Omental fat pad (tissue), 4 donors: ENCODE measurements at places on chromosomes 6 and 20.
A peak's percentile ranks its signal among the peaks of the same experiment; 100 is the strongest.

DNA sequence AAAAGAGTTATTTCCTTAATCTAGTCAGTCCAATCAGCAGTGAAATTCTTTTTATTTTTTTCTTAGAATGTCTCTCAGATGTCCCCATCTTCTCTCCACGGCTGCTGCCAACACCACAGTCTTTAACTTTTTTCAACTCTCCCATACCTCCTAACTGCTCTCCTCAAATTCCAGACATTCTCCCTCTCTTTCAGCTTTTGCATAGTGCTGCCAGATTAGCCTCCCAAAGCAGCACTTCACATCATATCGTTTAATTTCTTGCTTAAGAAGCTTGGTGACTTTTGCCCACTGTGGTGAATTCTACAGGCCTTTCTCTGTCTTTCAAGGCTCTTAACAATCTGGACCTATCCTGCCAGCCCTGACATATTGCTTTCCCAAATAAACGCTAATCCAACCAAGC, 233.4 kb downstream of the UST start:
- DNase-seq: no peak

DNA sequence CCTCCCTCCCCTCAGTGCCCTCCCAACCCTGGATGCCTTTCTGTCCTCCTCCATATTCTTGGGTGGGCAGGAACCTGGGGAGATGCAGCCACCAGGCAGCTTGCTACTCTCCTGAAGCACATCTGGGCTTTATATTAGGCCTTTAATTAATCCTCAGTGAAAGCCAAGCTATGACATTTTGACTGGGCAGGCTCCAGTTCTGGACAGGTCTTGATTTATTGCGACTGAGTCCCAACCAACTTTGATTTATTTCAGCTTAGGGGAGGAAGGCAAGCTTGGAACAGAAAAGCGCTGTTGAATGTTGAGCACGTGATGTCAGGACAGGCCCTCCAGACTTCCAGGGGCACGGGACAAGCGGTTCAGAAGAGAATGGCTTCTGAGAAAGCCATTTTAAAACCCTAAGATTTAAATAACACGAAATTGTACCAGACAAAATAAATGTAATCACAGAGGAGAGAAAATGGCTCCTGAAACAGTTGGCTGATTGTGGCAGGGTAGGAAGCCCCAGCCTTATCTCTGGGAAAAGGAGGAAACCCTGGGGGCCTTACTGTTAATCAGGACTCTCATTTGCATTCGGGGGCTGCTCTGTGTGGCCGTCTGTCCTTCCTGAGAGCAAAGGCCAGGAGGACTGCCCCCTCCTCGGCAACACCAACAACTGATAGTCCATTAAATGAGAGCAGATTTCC, 294.2 kb downstream of the FOXC1 start:
- no peak for DNase-seq

GRCh38 chr20:61736751-61737310, 328.9 kb downstream of the TAF4 start:
- DNase-seq: no peak

DNA sequence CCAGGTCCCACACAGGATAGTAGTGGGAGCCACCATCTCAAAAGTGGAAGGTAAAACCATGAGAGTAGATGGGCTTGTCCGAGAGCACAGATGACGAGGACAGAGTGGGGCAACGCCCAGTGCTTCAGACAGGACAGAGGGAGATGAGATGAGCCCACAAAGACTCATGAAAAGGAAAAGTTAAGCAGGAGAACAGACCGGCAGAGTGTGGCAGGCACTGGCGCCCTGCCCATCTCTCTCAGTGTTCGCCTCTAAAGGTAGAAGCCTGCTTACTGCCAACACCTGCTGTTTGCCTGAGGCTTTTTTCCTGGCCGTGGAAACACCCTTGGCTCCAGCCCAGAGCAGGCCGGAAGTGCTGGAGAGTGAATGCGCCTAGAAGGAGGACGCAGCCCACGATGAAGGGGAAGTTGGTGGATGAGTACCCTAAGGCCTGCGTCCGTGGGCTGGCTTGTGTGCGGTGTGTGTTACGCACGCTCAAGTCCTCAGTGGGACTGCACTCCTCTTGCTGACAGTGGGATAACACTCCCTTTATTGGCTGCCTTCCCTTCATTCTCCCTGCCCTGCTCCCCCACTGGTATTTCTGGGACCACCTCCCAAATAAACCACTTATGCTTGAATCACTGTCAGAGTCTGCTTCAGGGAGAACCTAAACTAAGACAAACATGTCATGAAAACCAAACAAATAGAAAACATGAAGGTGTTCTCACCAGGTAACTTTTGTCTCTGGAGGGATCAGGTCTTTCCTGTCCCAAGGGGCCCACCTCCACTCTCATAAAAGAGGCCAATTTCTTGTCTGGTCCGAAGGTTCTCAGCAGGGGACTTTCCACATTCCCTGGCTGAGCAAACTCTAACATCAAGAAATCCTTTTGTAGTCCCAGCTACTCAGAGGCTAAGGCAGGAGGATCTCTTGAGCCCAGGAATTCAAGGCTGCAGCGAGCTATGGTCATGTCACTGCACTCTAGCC, 9.1 kb upstream of the FOXP4 start:
- DNase-seq: no peak

- DNase-seq: no peak
These were observed 178.7 kb upstream of the CDH4 start for GRCh38 chr20:61073376-61073775.

GRCh38 chr20:35600176-35600992, 15.2 kb upstream of the SPAG4 start:
- DNase-seq: no peak

GRCh38 chr20:36318166-36318565, 12.0 kb downstream of the DLGAP4 start:
- no peak for DNase-seq

- DNase-seq: peak; percentile 99
These were observed at the start of gene NUP153 for GRCh38 chr6:17706580-17707370. Gene NUP153 (minus strand): TSS chr6:17706925. CDS start chr6:17706387, 538 bp downstream.

DNA sequence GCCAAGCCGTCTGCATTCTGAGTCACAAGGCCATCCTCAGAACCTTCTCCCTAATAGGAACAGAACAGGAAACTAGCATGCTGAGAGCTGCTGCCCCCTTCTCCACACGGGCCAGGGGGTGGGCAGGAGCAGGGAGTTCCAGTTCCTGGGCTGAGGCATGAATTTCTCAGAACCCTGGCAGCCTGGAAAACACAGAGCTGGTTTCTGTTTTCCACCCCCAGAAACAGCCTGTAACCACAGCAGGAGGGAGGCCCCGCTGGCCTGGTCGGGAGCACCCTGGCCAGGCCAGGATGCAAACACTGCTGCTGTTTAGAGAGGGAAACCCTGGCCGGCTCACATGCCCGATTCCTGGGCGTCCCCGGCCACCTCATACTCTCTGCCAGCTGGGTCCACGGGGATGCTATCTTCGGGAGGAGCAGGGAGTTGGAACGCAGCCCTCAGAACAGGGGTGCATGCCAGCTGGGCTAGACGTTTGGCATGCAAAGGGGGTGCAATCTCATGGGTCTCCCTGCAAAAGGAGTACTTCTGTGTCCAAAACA, 130.1 kb downstream of the NFATC2 start:
- no peak for DNase-seq

DNA sequence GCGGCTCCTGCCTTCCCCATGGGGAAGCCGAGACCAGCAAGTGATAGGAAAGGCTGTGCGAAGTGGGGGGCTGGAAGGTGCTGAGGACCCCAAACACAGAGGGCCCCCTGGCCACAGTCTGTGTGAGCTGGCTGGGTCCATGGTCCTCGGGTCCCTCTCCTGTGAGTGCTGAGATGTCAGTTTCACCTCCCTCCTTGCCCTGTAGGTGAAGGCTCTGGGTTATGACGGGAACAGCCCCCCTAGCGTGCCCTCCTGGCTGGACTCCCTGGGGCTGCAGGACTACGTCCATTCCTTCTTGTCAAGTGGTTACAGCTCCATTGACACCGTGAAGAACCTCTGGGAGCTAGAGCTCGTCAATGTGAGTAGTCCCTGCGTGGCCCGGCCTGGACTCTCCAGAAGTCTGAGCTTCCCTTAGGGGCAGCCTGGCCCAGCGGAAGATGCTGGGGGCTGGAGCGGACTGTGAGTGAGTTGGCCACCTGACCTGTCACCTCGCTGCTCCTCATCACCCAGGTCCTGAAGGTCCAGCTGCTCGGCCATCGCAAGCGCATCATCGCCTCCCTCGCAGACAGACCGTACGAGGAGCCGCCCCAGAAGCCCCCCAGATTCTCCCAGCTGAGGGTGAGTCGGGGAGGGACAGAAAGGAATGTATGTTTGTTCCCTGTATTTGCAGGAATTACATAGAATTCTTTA, 61.7 kb downstream of the TCP11 start:
- DNase-seq: no peak

DNA sequence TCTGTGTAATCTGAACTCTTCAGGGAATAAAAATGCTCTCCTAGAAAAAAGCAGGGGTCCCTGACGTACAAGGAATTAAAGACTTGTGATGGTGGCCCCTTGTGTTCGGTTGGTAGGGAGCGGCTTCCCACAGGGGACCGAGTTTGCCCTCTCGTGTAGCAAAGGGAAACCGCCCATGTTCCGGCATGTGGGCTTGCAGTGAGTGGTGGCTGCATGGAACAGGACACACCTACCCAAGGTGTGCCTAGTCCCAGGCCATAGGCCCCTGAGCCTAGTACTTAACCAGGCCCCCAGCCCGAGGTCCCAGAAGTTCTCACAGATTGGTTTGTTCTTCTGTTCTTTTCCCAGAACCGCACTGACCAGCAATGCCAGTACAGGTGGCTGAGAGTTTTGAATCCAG, 15.5 kb downstream of the MYBL2 start:
- DNase-seq: no peak

DNA sequence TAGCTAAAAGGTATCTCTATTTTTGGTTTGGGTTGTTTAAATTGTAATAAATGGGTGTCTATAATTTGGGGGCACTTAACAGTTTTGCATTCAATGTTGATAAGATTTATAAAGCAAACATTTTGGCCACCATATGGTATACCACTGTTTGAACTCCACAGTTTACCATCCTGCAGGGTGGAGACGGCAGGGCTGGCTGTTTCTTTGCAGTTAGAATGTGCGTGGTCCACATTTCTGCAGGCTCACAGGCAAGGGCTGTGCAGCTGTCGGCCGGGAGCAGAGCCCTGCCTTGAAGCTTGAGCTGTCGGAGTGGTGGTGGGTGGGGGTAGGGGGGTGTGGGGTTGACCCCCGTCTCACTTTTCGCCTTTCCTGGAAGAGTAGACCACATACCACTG, 135.9 kb downstream of the CDH4 start:
- DNase-seq: no peak

- no peak for DNase-seq
These were observed 317.8 kb downstream of the CENPW start for GRCh38 chr6:126657561-126658175.

GRCh38 chr6:157911786-157912185, 69.9 kb upstream of the SYNJ2 start:
- no peak for DNase-seq

- DNase-seq: no peak
These were observed 21.3 kb downstream of the FOXO3 start for GRCh38 chr6:108581932-108582475.

DNA sequence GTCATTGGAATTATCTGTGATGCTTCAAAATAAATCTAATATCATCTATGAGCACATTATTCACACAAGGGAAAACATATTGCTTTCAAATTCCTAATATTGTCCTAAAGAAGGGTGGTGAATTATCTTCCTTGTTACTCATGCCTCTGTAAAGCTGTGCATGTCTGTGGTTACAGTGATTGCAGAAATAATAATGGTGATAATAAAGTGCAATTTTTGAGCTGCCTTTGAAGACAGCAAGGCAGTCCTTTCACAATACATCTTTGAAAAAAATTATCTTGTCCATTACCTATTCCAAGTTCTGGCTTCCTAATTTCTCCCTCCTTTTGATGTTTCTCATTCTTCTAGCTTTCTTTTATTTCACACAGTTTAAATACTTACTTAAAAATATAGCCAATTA, 442.1 kb upstream of the EYS start:
- DNase-seq: no peak

GRCh38 chr6:117142995-117143394, 122.4 kb upstream of the VGLL2 start:
- no peak for DNase-seq

DNA sequence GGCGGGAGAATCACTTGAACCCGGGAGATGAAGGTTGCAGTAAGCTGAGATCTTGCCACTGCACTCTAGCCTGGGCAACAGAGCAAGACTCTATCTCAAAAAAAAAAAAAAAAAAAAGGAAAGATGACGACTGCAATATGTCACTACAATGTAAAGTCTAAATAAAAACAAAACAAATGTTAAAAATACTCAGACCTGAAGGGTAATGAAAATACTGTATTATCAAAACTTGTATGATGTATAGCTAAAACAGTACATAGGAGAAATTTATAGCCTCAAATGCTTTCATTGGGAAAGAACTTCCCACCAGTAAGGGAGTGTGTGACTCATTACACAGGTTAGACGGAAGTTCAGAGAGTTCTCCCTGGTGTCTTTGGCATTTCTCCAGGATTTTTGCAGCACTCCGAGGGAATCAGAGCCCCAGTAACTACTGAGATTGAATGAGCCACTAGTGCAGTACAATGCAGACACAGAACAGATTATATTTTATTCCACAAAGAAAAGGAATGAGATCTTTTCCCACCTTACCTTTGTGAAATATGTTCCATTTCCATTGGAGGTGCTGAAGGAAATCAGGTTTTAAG, 12.5 kb upstream of the RALGAPB start:
- no peak for DNase-seq
